EL (cell line): ENCODE measurements at places on chromosomes 2 and 18.

DNA sequence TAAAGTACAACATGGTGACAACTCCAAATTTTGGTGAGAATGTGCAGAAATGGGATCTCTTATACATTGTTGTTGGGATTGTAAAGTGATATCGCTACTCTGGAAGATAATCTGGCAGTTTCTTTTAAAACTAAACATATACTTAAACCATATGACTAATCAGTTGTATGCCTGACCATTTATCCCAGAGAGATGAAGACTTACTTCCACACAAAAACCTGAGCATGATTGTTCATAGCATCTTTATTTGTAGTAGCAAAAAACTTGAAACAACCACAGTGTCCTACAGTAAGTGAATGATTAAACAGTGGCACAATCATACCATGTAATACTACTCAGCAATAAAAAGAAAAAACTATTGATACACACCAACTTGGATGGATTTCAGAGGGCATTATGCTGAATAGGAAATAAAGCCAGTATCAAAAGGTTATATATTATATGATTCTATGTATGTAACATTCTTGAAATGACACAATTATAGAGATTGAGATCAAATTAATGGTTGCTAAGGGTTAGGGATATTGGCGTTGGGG lies 47.3 kb downstream of the EPB41L5 start:
- no peak for DNase-seq

- DNase-seq = no peak
These were observed 61.0 kb downstream of the CRIM1 start for GRCh38 chr2:36416370-36417165.

- DNase-seq = no peak
These were observed 123.7 kb upstream of the CTDP1 start for GRCh38 chr18:79555885-79556284.

DNA sequence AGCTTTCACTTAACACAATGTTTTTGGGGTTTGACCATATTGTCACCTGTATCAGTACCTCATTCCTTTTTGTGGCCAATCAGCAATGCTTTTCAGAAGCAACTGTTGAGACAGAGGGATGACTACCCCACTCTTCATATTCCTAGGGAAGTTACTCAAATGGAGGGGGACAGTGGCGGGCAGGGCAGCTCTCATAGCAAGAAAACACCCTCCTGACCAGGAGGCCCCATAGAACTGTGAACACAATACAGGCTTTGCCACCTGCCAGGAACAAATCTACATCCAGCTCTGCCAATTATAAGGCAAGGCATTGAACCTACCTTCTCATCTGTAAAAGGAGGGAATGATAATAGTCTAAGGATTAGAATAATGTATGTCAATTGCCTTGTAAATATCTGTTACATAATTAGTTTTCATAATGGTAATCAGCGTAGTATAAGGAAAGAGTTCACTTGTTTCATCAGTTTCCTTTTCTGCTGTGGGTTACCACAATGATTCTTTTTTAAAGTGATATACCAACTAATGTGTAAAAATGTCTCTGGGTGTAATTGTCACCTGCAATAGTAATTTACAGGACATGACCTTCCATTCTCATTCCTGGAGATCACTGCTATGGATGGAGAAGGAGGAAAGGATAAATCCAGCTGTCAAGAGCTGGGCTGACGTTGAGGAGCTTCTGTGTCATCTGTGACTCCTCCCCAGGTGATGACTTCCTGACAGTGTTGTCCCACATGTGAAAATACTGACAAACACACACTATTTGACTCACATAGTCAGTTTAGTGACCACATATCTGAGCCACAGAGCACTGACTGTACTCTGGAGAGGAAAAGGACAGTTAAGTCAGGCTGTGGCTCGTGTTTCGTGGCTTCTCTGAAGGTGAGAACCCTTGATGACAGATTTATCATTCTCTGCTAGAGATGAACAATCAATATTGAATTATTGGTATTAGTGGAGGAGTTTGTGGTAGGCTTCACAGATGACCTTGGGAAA lies 13.5 kb downstream of the ALPK2 start:
- DNase-seq = no peak

DNA sequence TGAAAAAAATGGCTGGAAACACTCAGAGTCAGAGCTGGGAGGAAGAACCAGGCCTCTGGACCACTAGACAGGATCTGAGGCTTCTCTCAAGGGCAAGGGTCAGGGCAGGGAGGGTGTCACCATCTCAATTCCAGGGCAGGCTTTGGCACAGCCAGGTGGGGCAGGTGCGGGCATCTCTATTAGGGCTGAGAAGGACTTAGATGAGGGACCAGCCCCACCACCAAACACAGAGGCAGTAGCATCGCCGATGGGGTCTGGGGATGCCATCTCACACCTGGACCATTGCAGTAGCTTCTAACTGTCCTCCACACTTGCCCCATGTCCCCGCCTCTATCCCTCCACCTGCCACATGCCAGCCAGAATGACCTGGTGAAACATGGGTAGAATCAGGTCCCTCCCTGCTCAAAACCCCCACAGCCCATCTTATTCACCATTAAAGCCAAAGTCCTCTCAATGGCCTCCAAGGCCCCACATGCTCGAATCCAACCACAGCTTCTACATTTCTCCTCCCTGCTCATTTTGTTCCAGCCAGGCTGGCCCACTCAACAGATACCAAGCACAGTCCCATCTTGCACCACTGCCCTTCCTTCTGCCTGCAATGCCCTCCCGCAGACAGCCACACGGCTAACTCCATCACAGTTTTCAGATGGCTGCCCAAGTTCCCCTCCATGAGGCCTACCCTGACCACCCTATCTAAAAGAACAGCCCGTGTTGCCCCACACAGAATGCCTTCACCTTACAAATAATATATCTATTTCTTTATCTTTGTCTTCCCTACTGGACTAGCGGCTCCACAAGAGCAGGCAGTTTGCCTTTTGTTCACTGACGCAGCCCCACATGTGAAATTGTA lies 177.4 kb downstream of the SMAD2 start:
- DNase-seq = no peak

- no peak for DNase-seq
These were observed 625.3 kb upstream of the LRRTM4 start for GRCh38 chr2:78147466-78147865.

GRCh38 chr2:122856696-122857095 lies 1101.2 kb downstream of the TSN start:
- no peak for DNase-seq

DNA sequence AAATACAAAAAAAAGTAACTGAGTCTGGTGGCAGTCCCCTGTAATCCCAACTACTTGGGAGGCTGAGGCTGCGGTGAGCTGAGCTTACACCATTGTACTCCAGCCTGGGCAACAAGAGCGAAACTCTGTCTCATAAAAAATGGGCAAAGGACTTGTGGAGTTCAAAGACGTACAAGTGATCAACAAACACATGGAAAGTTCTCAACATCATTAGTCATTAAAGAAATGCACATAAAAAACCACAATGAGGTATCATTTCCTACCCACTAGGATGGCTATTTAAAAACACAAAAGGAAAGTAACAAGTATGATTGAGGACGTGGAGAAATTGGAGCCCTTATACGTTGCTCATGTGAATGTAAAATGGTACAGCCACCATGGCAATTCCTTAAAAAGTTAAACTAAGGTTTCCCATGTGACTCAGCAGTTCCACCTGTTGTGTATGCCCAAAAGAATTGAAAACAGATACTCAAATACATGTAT lies 52.3 kb downstream of the RAB10 start:
- DNase-seq = peak; percentile 80

DNA sequence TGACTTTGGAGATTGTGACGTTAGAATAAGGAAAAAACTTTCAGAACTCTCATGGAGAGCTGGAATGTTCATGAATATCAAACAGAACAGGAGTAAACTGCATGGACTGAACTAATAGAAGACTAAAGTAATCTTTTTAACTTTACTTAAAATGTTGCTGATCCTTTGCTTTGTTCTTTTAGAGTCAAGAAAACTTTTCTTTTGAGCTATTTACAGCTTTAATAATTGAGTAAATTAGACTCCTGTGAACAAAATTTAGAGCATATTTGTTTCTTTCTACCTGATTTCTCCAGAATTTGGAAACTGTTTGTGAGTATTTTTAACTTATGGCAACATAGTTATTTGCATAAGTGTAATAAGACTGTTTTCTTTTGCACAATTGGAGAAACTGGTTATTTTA lies 146.3 kb downstream of the CDCA7 start:
- no peak for DNase-seq

DNA sequence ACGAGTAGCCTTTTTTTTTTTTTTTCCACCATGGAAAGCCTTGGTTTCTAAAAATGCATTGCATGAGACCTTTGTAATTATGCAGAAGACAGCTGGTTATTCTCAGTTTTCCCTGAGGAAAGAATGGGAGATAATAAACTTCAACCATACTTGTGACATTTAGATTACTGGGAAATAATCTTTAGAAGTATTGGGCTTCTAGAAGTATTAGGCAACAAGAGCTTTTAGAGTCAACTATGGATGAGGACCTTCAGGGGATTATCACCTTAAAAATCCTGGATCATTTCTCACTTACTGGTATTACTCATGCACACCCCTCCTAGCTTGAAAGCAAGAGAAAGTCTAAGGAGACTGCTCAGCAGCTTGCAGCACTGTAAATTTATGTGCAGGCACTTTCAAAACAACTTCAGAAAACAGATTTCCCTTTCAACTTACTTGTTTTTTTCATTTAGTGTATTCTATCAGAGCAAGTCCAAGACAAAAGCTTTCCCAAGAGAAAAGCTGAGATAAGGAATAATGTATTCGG lies 175.9 kb downstream of the NRXN1 start:
- no peak for DNase-seq

DNA sequence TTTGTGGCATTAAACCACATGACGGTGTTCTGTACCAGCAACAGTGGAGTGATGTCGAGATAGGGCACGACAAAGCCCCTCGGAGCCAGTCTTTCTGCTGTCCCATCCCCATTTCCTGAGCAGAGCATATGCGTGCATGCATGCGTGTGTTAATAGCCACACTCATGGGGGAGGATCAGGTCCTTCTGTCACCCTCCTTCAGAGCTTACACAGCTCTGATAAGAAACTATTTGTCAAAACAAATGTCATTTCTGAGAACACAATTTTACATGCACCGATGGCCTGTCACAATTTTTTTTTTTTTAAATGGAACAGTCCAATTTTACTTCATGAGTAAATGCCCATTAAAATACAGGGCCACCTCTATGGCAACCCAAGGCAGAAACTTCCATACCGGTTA lies 95.9 kb upstream of the ZBTB14 start:
- DNase-seq = no peak

DNA sequence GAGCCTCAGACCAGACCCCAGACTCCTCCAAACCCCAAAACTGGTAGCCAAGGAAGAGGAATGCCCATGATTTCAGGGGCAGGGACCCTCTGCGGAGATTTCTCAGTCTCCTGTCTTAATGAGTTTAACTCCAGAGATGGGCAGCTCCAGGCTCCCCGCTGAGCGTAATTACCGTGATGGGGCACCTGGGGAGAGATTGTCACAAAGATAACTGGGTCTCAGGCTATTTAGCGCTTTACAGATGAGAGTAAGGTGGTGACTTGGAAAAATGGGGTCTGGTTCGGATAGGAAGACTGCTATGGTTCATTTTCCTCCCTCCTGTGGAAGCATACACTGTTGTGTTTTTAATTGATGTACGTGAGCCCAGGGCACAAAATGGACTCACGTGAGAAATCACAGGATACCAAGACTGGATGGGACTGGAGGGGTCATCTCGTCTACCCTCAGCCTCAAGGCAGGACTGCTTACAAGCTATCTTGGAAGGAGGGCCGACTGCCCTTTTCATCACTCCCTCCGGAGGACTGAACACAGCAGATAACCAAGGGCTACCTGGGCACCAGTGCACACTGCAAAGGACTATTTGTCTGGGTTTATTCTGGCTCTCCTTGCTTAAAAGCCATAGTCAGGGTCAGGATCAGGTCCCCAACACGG lies 427.8 kb downstream of the ZNF521 start:
- DNase-seq = no peak

- DNase-seq = no peak
These were observed 455.9 kb upstream of the SOX11 start for GRCh38 chr2:5236249-5236648.

DNA sequence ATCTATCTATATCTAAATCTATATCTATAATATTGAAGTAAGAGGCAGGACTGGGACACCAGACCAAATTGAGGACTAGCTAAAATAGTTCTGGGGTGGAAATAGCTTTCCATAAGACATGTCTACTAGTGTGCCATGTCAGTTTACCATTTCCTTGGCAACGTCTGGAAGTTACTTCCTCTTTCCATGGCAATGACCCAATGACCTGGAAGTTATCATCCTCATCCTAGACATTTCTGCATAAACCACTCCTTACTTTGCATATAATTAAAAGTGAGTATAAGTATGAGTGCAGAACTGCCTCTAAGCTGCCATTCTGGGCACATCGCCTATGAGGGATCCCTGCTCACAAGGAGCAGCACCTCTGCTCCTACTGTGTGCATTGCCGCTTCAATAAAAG lies 734.0 kb upstream of the GCFC2 start:
- DNase-seq = no peak

GRCh38 chr2:123514613-123515207 lies 510.4 kb upstream of the CNTNAP5 start:
- no peak for DNase-seq

DNA sequence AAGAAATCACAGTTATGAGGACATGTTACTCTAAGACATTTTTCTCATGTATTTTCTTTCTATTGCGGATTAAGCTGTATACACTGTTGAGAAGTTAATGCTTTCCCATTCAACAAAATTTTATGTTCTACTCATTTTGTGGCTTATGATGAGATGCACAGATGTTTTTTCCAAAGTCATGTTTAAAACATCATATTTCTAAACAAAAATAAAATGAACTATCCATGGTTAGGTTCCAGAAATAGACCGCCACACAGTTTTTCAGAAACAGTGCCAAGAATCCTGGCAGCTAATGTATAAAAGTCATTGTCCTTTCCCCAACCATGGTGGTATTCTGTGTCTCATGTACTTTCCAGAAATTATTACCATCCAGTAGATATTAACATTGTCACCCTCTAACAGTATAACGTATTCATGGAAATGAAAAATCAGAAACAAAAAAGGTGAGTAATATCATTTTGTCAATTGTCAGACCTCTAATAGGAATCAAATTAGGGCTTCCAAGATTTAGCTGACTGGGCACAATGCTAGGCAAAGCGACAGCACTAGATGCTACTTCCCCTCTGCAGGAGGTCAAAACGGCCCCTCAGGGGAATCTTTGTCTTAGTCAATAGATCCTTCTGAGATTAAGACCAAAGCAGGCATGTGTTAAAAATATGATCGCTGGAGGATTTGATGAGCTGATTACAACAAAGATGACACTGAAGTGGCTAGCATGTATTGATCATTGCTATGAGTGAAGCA lies 54.4 kb upstream of the ZNF397 start:
- no peak for DNase-seq

DNA sequence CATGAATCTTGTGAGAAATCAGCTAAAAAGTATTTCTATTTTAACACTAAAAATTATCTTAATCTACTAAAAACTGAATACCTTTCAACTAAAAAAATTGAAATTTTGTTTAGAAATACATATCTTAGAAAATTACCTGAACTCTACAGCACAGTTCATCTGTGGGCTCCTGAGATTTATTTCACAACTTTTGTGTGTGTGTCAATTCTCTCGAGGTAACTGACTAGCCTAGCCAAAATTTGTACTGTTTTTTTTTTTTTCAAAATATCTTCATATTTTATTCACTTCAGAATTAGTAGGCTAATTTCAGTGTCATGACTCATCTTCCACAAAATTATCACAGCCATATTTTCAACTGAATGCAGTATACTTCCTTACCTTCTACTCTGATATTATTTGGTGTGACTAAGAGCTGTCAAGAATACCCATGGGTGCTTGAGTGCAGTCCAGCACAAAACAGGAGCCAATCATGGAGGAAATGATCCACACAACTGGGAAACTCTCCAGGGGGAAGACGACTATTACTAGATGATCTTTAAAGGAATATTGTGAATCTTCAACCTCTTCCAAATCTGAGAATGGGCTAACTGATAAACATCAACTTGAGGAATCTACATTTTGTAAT lies 174.6 kb downstream of the ZNF385B start:
- DNase-seq = peak; percentile 57
